Fibroblast of lung (primary cell): ENCODE measurements at places on chromosomes 16 and 17. TPM values are rescaled to one million over a fixed set of nuclear protein-coding genes. Genes with fewer than 3 reads are reported as not detected.

DNA sequence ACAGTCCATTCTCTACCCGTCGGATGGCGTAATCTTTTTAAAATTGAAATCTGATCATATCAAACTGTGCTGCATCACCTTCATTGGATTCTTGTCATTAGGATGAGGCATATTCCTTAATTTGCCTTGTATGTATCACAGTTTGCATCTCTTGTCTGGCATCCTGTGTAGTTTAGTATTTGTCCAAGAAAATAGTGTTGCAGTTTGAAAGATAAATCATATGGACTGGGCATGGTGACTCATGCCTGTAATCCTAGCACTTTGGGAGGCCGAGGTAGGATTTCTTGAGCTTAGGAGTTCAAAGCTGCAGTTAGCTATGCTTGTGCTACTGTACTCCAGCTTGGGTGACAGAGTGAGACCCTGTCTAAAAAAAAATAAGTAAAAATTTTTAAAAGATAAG, 5.8 kb upstream of the RSL1D1 start:
- H3K4me3 ChIP-seq: no peak overlapping the region
- no peak overlapping the region for H3K27ac ChIP-seq
- no peaks in the 10 kb centered on the region for H3K4me1 ChIP-seq
- H3K36me3 ChIP-seq: no peaks in the 10 kb centered on the region
- no peaks in the 10 kb centered on the region for H3K27me3 ChIP-seq

DNA sequence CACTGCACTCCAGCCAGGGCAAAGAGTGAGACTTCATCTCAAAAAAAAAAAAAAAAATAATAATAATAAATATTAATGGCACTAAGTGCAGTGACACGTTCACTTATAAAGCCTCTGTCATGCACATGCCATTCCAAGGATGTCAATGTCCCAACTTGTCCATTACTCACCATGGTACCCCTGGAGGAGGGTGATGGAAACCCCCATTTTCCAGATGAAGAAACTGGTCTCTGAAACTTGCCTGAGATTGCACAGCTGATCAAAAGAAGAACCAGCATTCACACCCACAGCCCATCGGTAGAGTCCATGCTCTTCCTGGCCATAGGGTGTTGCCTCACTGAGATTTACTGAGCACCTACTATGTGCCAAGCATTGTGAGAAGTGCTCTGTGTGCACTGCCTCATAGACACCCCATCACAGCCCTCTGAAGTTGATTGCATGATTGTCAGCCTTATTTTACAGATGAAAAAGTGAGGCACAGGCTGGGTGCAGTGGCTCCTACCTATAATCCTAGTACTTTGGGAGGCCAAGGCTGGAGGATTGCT, 123.7 kb downstream of the ABCC1 start:
- no peak overlapping the region for H3K27ac ChIP-seq
- H3K27me3 ChIP-seq: no peaks in the 10 kb centered on the region
- H3K4me3 ChIP-seq: no peak overlapping the region
- DNase-seq: no peak

DNA sequence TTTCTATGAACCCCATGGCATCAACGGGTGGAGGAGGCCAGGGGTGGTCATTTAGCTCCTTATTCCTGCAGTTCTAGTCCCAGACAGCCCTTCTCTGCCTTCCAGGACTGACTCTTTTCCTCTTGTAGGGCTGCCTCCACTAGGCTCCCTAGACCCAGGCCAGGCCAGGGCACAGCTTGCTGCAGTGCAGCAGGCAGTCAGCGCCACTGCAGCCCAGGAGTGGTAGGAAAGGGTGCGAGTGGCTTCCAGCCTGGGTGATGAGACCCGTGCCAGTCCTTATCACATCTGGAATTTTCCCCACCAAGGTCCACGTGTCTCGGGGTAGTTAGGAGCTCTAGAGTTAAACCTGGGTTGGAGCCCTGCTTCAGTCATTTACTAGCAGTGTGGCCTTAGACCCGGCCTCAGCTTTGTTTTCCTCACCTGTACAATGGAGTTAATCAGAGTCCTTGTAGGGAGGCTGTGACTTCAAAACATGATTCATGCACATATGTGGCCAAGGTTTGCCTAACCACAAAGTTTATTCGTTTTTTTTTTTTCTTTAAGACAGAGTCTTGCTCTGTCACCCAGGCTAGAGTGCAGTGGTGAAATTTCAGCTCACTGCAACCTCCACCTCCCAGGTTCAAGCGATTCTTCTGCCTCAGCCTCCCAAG, 4.7 kb downstream of the SLC5A11 start:
- no peaks in the 10 kb centered on the region for H3K36me3 ChIP-seq
- peaks cover 10% of the 10 kb centered on the region for H3K4me1 ChIP-seq
- peak; percentile 78 for DNase-seq
- H3K4me3 ChIP-seq: no peak overlapping the region
- H3K27ac ChIP-seq: peak overlapping the region; percentile 28

DNA sequence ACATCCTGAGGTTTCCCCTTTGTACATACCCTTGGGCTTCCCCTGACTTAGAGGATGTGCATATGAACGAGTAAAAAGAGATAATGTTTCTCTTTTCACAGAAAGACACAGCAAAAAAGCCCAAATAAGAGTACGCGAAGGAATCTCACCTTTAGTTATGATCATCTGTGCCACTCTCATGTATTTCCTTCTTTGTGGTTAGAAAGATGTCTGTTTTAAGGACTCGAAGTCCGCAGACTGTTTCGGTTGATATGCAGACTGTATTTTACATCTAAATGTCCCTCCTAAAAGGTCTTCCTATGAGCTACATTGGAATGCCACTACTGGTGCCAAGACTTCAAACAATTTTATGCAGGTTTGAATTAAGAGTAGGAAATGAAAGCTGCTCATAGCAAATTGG, 102.3 kb upstream of the GOT2 start:
- no peak overlapping the region for H3K27ac ChIP-seq
- no peak for DNase-seq

GRCh38 chr17:69485901-69486643, 71.6 kb downstream of the MAP2K6 start:
- no peaks in the 10 kb centered on the region for H3K27me3 ChIP-seq
- H3K27ac ChIP-seq: no peak overlapping the region

TEKT5 gene
- total RNA-seq: 0.26 TPM in 1 of 2 replicates, not detected in the other

C17orf78 gene
- not detected in 2 replicates for total RNA-seq
